ENCODE measurements at places on chromosomes 12 and 14.
A peak's percentile ranks its signal among the peaks of the same experiment; 100 is the strongest.

- no peak for DNase-seq
Observed at GRCh38 chr12:90896821-90897220, 58.2 kb downstream of the CCER1 start.

- DNase-seq = no peak
Observed at GRCh38 chr12:42360747-42361403, 34.9 kb downstream of the PPHLN1 start.

DNA sequence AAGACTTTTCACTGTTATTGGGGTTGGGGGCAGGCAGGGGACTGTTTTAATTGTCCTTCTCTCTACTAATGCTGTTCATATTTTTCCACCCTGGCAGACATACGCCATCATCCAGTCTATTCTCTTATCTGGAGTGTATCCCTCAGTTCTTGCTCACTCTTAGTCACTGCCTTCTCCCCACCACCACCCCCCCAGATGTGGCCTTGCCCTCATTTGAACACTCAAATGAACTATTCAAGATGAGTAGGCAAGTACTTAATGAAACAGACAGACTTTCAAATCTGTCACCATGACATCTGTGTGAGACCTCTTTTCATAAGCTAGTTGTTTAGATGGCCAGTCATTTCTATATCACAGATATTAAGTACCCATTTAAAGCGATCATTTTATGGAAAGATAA is 10.1 kb downstream of the NUDT4 start:
- no peak for DNase-seq

DNA sequence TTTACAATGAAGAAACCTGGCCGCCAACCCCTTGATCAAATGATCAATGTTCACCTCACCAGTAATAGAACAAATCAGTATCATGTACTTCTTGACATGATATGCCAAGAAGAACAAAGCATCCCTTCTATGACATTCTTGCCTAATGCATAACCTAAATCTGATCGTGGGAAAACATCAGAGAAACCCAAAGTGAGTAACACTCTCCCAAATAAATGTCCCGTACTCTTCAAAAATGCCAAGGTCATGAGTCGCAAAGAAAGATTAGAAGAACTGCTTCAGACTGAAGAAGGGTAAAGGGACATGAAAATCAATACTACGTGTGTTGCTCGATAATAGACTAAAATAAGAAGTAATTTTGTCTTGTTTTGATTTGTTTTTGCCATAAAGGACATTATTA is 11.4 kb upstream of the SLC25A3 start:
- DNase-seq = no peak

- DNase-seq = no peak
Observed at GRCh38 chr14:69473946-69474345, 10.6 kb upstream of the PLEKHD1 start.

GRCh38 chr12:118617611-118618450 is 241.5 kb downstream of the SUDS3 start:
- DNase-seq = no peak

DNA sequence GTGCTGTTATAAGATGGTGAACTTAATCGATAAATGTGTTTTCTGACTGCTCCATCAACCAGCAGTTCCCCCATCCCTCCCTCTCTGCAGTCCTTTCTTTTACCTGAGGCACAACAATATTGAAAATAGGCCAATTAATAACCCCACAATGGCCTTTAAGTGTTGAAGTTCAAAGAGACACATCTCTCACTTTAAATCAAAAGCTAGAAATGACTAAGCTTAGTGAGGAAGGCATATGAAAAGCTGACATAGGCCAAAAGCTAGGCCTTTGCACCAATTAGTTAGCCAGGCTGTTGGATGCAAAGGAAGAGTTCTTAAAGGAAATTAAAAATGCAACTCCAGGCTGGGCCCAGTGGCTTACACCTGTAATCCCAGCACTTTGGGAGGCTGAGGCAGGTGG is 43.7 kb downstream of the SAV1 start:
- no peak for DNase-seq

DNA sequence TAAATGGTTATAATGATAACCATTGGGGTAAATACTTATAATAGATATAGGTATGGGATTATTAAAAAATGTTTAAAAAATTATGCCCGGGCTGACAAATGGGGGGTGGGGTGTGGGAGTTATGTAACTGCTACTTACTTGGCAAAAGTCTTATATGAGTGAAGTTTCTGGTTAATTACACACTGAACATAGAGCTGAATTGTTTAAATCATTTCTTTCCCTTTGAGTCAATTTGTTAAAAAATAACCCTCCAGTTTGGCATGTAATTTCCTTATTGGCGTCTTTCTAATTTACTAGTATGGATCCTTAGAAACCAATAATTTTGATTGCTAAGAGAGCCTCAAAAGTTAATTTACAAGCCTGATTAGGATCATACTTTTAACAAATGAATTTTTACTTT is 16.7 kb downstream of the PAH start:
- DNase-seq = no peak

- no peak for DNase-seq
Observed at GRCh38 chr12:48764521-48764920, 24.4 kb downstream of the ADCY6 start.

DNA sequence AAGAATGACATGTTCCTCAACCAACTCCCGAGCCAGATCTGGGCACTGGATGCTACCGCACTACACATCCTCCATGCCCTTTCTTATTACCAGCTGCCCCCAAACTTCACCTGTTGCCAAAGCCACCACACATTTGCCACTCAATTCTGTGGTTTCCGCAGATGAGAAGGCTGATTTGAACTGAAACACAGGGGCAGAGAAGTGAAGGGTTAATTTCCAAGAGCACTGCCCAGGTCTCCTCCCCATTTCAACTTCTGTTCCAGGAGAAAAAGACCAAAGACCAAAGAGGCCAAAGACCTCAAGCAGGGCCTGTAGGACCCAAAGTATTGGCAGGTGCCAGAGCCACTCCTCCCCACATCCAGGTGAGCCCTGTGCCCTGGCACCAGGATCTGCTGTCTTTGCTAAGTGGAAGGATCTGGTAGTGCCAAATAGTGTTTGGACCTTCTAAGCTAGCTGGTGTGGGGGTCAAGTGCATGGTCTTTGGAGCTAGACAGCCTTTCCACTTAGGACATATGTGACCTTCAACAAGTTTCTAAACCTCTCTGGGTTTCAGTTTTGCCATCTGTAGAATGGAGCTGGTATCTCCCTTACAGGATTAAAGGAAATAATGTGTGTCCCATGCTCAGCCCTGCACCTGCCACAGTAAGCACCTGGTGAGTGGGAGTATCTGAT is 8.0 kb downstream of the DHRS1 start:
- DNase-seq = peak; percentile 86

DNA sequence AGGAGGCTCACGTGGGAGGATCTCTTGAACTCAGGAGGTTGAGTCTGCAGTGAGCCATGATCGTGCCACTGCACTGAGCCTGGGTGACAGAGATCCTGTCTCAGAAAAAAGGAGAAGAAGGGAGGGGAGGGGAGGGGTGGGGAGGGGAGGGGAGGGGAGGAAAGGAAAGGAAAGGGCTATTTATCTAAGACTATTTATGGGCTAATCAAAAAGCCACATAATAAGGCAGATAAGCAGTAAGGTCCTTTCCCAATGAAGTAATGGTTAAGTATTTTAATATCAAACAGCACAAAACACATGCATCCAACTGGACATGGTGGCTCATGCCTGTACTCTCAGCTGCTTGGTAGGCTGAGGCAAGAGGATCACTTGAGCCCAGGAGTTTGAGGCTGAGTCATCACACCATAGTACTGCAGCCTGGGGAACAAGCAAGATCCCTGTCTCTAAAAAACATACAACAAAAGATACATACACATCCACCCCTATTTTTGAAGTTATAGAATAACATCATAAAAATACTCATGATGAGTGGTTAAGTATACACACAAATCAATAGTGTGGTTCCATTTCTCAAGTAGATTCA is 9.7 kb downstream of the PAWR start:
- DNase-seq = no peak

DNA sequence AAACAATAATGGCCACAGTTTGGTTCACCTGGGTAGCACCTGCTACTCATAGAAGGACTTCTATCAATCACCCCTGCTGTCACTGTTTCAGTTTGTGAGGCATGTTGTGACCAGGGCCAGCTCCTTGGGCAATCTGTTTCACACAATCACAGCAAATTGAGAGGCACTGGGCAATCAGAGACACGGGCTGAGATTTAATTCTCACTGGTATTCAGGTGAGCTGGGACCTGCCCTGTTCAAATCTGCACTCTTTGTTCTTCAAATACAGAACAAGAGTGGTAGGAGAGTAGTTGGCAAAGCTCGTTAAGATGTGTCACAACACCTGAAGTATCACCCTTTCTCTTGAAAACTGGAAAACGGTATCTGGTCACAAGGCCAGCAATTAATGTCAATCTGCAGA is 57.8 kb upstream of the NAP1L1 start:
- no peak for DNase-seq

- no peak for DNase-seq
Observed at GRCh38 chr12:76568888-76569551, 9.4 kb upstream of the OSBPL8 start.

- no peak for DNase-seq
Observed at GRCh38 chr14:24060443-24060842, 8.6 kb downstream of the CARMIL3 start.

GRCh38 chr12:48109424-48109823 is 3.5 kb upstream of the SENP1 start:
- DNase-seq = no peak

DNA sequence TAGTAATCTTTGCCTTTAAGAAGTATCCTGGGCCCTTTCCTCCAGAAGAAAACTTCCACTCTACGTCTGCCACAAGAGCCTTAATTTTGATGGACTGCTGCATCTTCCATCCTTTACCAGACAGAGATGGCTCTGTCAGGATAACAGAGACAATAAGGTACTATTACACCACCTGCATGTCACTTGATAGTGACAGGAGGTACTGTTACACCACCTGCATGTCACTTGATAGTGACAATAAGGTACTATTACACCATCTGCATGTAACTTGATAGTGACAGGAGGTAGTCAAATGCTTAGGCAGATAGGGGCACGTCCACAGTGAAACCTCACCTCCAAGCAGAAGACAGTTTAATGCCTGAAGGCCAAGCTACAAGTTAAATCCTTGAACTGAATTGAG is 13.9 kb downstream of the OR6C74 start:
- no peak for DNase-seq

- no peak for DNase-seq
Observed at GRCh38 chr12:85568395-85569103, 267.7 kb downstream of the RASSF9 start.

- DNase-seq = no peak
Observed at GRCh38 chr12:30979371-30980259, 53.1 kb downstream of the TSPAN11 start.

DNA sequence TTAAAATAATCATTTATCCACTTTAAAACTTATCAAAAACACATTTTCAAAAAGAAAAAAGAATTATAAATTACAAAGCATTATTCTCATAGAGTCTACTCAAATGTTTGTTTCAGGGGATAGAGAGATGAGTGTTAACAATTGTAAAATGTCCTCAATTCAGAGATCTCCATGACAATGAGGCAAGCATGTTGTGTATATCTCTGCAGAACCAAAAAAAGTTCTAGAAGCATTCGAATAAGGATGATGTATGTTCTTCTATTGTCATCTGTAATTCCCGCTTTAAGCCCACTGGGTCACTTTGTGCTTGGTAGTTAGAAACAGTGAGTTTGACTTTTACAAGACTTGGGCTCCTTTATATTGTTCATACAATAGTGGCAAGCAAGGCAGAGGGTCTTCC is 73.6 kb upstream of the CCDC198 start:
- DNase-seq = no peak

- no peak for DNase-seq
Observed at GRCh38 chr14:67766035-67766680, 50.2 kb downstream of the ZFYVE26 start.

DNA sequence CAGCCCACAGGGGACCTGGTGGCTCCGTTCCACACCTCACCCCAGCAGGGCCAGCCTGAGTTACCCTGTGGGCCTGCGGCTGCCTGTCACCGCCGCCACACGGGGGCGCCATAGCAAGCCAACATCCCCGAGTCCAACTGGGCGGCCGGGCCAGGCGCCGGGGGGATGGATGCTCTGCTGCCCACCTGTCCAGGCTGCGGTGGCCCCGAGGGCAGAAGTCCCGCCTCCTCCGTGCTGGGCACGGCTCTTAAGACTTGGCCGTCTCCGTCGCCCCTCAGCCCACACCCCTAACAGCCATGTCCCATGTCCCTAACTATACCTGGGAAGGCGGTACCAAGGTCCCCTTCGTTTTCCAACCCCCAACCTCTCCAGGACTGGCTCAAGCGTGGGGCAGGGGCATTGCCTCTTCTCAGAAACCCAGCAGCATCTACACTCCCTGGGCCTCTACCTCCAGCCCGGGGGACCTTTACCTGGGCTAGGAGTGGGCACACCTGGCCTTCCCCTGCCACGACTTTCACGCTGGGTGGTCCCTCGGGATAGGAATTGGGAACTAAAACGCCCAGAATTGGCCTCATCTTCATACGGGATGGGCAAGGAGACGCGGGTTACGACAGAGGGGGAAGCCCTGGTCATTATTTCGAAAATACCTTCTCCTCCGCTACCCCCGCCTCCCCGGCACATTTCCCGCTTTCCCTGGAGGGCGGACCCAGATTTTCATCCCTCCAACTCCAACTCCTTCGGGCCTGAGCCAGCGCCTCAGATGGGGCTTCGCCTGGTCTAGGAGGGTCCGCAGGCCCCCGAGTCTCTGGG is 1.1 kb upstream of the CYP46A1 start:
- peak; percentile 83 for DNase-seq

DNA sequence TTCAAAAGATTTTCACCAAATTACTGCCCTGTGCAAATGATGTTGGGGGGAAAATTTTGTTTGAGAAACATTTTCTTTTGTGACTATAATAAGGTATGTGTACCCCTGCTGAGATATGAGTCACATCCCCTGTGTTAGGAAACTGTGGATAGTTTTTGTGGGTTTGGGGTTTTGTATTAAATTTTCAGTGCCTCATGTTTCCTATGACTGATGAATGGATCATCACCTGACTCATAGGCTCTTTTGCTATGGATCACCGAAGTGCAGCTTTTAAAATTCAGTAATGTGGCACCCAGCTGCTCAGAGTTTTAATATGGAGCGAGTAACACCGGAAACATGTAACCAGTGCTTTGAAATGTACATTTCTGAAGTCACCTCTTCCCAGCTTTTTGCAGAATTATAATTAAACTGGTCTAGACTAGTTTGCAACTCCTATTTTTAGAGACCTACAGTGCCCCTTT is 167.4 kb upstream of the HMGA2 start:
- no peak for DNase-seq

All from left lobe of liver (tissue), 2 donors.